Activated CD4-positive, alpha-beta T cell treated with anti-CD3 and anti-CD28 coated beads, Interleukin-2, amount 50 U/mL, for 48 hours (primary cell): ENCODE measurements at places on chromosomes 11 and 22.

DNA sequence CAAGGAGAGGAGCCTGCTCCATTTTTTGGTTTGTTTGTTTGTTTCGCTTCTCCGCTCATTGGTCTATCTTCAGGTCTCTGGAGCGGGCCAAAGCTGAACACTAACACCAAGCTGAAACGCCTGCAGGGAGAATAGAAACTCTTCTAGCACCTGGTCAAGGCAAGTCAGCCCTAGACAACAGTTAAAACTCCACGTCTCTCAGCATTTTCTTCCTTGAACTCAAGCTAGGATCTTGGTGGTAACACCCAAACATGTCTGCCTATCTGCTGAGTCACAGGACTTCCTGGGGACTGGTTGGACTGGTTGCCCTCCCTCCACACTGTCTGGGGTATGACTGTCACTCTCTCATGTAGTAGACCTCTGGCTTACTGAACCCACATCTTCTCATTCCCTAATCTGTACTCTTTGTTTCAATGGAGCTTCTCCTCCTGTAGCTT is 23.9 kb upstream of the RBFOX2 start:
- no peak for DNase-seq

DNA sequence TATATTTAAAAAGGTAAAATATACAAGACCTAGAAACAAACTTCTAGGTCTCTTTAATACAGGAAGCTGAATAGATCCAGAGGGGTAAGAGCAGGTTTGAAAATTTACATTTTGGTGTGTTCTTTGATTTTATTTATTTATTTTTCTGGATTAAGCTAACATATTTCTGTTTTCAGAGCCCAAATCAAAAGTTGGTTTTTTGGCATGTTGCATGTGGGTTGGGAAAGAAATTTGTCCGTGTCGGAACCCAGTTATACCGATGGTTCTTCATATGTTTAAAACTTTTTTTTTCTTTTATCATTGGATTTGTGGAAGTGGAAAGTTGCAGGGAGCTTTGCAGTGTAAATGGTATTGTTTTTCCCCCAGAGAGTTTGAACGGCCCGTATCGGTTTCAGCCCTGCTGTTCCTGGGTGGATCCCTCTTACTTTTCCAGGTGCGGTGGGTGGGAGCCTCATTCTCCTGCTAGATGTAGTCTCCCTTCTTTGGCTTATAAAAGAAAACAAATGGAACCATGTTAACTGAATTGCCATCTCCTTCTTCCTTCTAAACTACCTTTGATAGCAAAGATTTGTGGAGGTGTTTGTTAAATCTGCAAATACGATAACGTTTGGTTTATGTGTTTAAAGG is 746 bp downstream of the CTNND1 start:
- no peak for DNase-seq

- DNase-seq = no peak
These were observed 13.9 kb upstream of the KCTD17 start for GRCh38 chr22:37037669-37038068.

DNA sequence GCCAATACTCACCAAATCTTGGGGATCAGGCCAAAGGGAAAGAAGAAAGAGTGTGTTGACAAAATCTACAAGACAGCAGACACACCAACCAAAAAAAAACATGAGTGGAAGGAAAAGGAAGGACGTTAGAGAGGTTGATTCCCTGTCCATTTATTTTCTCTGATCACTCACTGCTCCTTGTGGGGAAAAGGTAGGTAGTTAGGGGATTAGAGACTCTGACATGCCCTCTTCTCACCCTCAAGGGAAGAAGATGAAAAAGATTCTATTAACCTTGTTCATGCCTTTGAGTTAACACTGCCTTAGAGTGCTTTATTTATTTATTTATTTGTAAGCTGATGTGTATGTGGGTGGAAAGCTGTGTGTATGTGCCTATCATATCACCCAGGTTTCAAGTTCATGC is at the start of gene OR52H1:
Gene OR52H1 (minus strand): TSS at position 101 of the 400 bp plus-strand sequence. CDS start 3,035 bp downstream, outside the sequence.
- no peak for DNase-seq

DNA sequence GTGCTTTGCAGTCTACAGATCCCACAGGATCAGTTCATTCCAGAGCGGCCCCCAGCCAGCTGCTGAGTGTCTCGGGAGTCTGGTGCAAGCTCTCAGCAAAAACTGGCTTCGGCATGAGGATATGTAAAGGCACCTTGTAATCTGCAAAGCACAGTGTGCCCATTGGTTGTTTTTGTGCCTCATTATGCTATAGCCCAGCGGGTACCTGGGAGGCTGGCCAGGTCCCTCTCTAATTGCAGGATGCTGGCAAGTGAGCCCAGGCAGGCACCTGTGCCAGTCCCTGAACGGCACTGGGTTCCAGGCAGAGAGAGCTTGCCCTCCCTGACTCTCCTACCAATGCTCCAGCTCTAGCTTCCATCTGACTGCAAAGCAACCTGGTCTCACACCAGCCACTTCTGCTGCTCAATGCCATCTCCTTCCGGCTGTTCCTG is 128.7 kb downstream of the DSCAML1 start:
- DNase-seq = no peak

DNA sequence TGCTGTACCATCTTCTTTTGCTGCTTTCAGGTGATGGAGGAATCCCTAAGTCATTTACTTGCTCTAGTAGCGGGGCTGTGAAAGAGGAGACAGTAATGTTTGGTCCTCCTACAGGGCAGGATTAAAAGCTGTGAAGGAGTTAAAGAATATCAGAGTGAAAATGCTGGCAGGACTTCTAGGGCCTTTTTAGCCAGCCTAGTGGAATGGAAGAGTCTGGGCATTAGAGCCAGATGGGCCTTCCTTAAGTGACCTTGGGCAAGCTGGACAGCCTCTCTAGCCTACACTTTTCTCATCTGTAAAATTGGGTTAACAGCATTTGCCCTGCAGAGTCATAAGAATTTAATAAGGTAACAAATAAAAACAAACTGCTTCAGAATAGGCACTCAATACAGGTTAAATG is 114.7 kb downstream of the RBFOX2 start:
- no peak for DNase-seq

GRCh38 chr22:31333641-31334040 is 12.5 kb downstream of the PATZ1 start:
- DNase-seq = no peak

- no peak for DNase-seq
These were observed 60.3 kb downstream of the NELL1 start for GRCh38 chr11:20729597-20730105.

GRCh38 chr11:85710917-85711316 is 24.9 kb upstream of the CCDC89 start:
- no peak for DNase-seq

- DNase-seq = no peak
These were observed 3.2 kb upstream of the ETS1 start for GRCh38 chr11:128590587-128590986.

DNA sequence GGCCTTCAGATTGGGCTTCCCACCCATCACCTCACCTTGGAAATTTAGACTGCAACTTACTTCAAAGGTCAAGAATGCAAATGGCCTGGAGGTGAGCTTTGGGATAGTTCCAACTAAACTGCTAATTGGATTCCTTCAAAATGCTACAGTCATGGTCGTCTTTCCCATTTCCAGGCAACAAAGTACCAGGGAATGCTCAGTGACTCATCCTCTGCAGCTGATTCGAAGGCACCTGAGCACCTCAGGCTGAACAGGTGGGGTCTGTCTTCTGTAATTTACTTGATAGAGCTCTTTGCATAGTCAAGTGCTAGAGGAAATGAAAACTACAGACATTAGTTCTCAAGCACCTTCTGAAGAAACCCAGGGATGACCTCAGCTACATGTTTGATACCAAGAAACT is 20.5 kb upstream of the FSHB start:
- no peak for DNase-seq

- DNase-seq = no peak
These were observed 611.1 kb downstream of the SOX6 start for GRCh38 chr11:15745266-15745665.

GRCh38 chr11:67671211-67671520 is 3.3 kb downstream of the ALDH3B2 start:
- DNase-seq = no peak

- no peak for DNase-seq
These were observed 26.7 kb downstream of the SYT9 start for GRCh38 chr11:7278314-7278917.

- DNase-seq = no peak
These were observed 150.6 kb downstream of the GRIK4 start for GRCh38 chr11:120662071-120662676.

DNA sequence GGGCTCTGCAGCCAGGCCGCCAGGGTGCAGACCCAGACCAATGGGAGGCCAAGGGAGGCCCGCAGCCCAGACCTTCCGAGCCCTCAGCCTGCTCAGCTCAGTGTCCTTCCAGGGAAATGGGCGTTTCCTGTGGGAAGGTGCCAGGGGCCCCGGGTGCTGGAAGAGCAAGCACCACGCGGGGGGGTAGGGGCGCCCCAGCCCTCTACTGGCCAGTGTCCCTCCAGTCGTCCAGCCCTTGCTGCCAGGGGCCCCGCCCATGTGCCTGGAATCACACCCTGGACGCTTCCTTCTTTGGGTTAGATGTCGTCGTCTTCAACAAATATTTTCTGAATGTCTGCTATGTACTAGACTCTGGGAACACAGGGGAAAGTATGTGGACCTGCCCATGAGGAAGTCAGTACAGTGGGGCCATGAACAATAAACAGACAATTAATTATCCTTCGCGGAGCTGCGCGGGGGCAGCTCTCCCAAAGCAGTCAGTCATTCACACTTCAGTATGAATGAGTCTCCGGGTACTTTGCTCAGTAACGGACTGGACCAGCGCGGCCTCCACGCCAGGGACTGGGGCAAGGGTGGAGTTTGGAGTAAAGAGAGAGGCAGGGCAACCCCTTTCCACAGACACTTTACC is 60.2 kb downstream of the CDKN1C start:
- DNase-seq = no peak

DNA sequence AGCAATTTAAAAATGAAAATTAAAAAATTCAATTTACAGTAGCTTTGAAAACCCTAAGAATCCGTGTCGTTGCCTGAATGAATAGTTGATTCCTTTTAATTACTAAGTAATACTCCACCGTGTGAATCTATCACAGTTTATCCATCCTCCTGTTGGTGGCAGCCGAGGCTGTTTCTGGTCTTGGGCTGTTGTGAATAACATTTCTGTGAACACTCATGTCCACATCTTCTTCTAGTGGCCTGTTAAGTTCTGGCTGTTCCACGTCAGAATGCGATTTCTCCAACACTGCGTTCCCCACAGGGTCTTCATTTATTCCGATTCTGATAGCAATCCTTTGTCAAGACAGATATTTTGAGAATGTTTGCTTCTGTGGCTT is 223.0 kb downstream of the TBC1D22A start:
- DNase-seq = no peak

DNA sequence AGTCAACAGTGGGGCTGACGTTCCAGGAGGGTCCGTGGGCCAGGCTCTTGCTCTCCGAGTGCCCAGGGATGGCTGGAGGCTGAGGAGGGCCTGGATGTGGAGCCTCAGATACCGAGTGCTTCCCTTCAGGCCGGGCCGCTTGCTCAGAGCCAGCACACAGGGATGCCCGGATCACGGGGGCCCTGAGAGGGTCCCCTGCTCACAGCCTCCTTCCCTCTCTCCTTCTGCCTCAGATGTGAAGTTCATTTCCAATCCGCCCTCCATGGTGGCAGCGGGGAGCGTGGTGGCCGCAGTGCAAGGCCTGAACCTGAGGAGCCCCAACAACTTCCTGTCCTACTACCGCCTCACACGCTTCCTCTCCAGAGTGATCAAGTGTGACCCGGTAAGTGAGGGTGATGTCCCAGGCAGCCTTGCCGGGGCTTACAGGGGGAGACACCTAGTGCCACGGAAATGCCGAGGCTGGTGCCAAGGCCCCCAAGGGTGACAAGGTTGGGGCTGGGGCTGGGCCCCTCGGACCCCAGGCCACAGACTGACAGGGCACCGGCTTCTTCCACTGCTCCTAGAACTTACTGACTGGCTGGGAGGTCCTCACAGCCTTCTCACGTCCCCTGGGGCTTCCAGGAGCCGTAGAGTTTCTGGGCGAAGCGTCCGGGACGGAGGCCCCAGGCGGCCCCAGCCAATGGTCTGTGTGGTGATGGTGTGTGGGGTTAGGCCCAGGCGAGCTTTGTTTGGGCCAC is 7.0 kb downstream of the CCND1 start:
- no peak for DNase-seq

DNA sequence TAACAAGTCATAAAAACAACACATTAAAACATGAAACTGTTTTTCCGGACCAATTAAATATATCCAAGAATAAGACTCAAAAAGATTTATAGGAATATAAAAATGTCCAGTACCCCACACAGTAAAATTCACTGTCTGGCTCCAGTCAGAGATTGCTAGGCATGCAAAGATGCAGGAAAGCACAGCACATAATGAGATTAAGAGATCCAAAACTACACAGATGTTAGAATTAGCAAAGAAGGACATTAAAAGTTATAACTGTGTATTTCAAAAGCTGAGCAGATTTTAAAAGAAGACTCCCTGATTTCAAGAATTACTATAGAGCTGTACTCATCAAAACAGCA is 13.6 kb downstream of the LRRC75B start:
- DNase-seq = no peak

GRCh38 chr22:40334060-40334459 is 12.2 kb upstream of the ADSL start:
- no peak for DNase-seq

GRCh38 chr11:15911377-15912044 is 444.8 kb downstream of the SOX6 start:
- no peak for DNase-seq

DNA sequence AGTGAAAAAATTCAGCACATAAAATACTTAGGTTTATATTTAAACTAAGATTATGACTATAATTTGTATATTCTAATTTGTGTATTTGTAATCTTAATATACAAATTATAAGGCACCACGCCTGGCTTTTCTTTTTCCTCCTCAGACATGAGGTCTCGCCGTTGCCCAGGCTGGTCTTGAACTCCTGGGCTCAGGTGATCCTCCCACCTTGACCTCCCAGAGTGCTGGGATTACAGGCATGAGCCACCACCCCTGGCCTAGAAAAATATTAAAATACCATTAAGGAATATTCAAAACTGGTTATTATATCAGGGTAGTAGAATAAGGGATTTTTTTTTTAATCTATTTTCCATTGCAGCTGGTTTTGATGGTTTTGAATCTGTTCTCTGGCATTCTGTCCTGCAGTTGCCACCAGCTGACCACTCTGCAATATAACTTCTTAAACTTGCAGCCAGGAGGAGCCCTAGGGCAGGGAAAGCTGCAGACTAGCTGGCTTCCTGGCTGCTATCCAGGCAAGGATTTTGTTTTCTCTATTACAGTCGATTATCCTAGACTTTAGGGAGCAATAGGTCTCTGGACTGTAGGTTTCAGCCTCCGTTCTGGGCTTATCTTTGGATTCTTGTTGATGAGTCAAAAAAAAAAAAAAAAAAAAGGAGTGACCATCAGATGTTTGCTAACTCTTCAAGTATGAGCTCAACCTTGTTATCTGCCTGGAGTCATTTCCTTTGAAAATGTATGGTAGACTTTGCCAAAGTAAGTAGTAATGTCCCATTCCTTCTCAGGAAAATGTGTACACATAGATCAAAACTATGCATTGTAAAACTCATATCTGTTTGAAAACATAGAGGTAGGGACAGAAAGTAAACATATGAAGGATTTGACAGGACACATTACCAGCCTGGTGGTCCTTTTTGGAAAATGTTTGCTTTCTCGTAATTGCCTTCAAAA is 13.2 kb downstream of the POLA2 start:
- DNase-seq = peak; percentile 29
